ENCODE measurements at places on chromosomes 6 and 20.

GRCh38 chr6:157323966-157324300 is 614 bp upstream of the TMEM242 start:
- DNase-seq = peak; percentile 87

GRCh38 chr20:37567671-37568588 is 40.3 kb upstream of the BLCAP start:
- peak; percentile 53 for DNase-seq

DNA sequence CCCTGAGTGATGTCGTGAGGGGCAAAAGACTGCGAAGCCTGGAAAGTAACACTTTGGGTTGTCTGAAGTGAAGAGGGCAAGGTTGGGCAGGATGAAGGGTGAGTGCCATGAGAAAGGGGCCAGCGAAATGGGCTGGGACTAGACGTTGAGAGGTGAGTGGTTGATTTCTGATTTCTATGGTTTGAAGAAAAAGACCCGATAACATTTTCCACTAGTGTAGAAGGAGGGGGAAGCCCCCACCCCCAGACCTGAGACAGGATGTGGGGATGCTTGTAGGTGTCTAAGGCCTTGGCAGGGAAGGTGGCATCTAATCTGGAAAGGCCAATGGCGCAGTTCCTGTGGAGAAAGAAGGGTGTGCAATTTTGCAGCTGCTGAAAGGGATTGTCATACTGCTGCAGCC is 25.3 kb upstream of the KIF3B start:
- DNase-seq = no peak

DNA sequence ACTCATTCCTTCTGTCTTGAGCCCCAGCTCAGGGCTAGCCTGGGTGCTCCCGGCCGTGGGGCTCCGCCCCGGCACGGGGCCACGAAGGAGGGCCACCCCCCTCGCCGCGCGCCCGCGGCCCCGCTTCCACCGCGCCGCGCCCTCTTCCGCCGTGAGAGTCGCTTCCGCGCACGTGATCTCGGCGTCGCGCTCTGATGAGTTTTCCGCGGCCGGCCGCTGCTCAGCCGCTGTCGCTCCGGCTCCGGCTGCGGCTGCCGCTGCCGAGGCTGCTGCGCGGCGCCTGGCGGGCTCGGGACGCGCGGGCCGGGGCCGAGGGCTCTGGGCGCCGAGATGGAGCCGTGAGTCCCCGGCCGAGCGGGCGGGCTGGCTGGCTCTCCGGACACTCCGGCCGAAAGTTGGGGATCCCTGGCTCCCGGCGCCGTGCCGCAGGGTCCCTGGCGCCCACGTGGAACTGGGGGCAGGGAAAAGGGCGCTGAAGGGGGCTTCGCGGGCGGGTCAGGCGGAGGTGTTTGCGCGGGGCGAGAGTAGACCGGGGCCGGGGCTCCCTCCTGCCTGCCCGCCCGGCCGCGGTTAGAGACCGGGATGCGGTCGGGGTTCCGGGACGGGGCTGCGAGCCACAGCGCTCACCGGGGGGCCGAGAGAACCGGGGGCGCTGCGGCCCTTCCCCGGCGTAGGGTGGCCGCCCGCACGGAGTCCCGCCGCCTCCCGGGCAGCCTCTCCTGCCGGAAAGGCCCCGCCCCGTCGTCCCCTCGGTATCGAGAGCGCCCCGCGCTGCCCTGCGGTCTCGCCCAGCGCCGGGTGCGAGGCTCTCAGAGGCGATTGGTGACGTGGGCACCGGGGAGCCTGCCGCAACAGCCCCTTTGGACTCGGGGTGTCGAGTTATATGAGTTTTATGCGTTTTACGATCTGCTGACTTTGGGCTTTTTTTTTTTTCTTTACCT is at the start of gene TMEM181:
TSS of gene TMEM181 (plus strand) at position 197 of the 941 bp plus-strand sequence. CDS start at position 331, 134 bp downstream.
- DNase-seq = peak; percentile 75

- no peak for DNase-seq
These were observed 35.3 kb downstream of the KIF16B start for GRCh38 chr20:16537918-16538317.

DNA sequence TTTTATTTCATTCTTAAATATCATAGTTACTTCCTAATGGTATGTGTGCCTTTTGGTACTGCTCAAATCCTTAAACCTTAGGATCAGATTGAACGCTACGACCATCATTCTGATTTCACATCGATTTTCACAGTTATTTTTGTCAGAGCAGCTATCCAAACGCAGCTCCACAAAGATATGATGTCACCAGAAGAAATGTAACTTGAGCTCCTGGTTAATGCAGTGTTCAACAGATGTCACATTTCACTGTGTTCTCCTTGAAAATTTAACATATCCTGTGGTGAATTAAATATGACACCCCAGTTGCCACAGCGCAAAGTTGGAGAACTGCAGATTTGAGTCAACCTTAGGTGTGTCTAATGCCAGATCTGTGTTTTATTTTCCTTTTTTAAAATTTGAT is 81.4 kb downstream of the CTNNBL1 start:
- DNase-seq = no peak

DNA sequence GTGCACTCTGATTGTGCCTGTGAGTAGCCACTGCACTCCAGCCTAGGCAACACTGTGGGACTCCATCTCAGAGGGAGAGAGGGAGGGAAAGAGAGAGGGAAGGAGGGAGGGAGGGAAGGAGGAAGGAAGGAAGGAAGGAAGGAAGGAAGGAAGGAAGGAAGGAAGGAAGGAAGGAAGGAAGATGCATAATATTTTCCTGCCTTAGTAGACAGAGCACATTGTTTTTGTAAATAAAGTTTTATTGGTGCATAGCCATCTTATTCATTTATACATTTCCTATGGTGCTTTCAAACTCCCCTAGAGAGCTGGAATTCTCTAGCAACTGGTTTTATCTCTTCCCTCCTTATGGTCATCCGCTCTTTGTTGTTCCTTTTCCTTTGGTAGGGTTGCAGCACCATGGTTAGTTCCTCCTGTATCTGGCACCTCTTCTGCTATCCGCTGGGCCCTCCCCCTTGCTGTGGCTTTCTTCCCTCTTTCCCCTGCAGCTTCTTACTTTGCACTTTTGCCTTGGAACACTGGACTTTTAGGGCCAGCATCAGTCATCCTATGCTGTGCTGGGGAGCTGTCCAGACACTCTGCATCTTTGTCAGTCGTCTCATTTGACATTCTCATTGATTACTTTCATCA is 20.2 kb downstream of the GPR6 start:
- no peak for DNase-seq

GRCh38 chr6:158322724-158323560 is 10.7 kb downstream of the TULP4 start:
- no peak for DNase-seq

DNA sequence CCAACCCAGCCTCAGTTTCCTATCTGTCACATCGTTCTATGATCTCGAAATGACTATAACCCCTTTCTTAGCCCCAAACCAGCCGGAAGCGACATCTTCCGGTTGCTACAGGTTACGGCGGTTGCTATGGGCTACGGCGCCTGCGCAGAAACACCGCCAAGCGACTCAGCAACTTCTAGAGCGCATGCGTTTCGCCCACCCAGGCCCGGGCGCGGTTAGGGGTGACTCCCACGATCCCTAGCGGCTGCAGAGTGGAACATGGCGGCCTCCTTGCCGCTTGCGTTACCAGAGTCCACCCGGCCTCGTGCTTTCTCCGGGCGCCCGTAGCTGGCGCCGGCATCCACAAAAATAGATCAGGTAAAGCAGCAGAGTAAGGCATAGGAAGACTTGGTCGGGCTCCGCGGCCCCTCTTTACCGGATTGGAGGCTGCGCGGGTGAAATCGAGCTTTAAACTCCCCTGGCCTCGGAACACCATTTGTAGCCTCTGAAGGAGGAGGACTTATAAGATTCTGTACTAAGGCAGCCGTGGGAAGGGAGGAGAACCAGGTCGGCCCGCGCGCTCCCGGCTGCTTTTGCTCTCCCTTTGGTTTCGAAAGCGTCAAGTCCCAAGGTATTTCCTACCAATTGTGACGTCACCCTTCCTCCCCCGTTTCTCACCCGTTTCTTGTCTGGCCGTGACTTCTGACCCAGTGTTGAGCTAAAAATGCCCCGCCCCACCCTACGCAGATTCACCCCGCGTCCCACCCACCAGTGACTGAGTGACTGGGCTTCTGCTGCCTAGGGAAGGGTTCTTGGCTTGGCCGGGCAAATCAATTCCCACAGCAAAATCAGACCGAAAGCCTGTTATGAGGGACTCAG is 3.5 kb downstream of the SDCBP2 start:
- peak; percentile 96 for DNase-seq

DNA sequence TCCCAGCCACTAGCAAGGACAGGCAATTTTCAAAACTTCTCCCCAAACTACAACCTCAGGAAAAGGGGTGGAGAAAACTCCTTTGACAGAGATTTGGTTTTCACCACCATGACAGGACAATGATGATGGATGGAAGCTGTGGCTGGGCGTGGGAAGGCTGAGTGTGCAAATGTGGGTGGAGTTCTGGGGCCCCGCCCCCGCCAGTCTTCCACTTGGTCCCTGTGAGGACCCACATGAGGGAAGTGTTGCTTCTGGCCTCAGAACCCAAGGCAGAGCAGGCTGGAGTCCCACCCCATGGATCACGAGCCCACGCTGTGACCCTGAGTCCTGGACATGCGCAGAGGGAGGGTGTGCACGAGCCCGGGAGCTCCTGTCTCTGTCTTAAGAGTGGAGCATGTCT is 21.5 kb upstream of the MRGBP start:
- no peak for DNase-seq

DNA sequence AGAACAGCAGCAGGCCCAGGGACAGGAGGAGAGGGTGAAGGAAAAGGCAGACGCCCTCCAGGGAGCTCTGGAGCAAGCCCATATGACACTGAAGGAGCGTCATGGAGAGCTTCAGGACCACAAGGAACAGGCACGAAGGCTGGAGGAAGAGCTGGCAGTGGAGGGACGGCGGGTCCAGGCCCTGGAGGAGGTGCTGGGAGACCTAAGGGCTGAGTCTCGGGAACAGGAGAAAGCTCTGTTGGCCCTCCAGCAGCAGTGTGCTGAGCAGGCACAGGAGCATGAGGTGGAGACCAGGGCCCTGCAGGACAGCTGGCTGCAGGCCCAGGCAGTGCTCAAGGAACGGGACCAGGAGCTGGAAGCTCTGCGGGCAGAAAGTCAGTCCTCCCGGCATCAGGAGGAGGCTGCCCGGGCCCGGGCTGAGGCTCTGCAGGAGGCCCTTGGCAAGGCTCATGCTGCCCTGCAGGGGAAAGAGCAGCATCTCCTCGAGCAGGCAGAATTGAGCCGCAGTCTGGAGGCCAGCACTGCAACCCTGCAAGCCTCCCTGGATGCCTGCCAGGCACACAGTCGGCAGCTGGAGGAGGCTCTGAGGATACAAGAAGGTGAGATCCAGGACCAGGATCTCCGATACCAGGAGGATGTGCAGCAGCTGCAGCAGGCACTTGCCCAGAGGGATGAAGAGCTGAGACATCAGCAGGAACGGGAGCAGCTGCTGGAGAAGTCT is 25.5 kb downstream of the C20orf173 start:
- DNase-seq = no peak

- no peak for DNase-seq
These were observed 180.5 kb downstream of the PDE7B start for GRCh38 chr6:136031982-136032381.

GRCh38 chr6:77468939-77469338 is 5.6 kb upstream of the HTR1B start:
- no peak for DNase-seq

DNA sequence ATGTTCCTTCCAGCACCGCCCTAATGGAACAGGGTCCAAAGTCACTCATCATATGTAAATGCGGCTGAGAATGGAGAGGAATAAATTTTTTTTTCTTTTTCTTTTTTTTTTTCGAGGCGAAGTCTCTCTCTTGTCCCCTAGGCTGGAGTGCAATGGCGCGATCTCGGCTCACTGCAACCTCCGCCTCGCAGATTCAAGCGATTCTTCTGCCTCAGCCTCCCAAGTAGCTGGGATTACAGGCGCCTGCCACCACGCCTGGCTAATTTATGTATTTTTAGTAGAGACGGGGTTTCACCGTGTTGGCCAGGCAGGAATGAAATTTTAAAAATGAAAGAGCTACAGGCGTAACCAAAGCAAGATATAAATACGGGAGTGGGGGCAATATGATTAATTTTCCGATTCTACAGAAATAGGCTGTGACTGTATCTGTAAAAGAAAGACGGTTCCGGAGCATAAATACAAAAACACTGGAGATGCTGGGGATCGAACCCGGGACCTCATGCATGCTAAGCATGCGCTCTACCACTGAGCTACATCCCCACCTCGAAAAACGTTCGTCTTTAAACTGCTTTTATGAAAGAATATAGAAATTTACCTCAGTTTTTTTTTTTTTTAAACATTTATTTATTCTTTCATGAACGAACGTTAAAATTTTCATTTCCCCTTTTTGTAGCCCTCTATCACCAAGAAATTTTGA is 132.2 kb downstream of the GPX5 start:
- DNase-seq = peak; percentile 73

- no peak for DNase-seq
These were observed 6.4 kb downstream of the HLA-DQB1 start for GRCh38 chr6:32659856-32660595.

- no peak for DNase-seq
These were observed 5.0 kb upstream of the CD40 start for GRCh38 chr20:46113113-46113470.

- DNase-seq = no peak
These were observed 67.9 kb downstream of the GCLC start for GRCh38 chr6:53476964-53477363.

- DNase-seq = no peak
These were observed 39.8 kb downstream of the PRDM1 start for GRCh38 chr6:106125925-106126435.
